ENCODE measurements at places on chromosomes 7 and 10.

DNA sequence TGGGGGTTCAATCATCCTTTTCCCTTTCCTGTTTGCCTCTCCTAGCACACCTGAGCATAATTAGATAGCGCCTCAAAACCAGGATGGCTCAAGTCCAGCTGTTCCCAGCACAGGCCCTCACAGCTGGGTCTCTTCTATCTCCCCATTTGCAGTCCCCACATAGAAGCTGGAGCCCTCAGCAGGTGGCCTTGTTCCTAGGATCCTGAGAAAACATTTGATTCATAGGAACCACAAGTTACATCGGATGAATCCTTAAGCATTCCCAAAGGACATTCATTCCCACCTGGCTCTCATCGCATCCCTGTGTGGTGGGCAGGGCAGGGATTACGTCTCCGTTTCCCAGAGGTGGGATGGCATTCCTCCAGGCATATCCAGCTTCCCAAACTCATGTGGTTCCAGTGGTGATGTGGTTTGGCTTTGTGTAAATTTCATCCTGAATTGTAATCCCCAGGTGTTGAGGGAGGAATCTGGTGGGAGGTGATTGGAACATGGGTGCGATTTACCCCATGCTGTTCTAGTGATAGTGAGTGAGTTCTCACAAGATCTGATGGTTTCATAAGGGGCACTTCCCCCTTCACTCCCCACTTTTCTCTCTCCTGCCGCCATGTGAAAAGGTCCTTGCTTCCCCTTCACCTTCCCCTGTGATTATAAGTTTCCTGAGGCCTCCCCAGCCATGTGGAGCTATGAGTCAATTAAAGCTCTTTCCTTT lies 49.8 kb upstream of the LEP start:
- no peak for DNase-seq

- no peak for DNase-seq
Measured at GRCh38 chr7:31885171-31885570, 185.0 kb downstream of the PDE1C start.

GRCh38 chr7:123492485-123492884 lies 41.9 kb downstream of the IQUB start:
- DNase-seq, result no peak

DNA sequence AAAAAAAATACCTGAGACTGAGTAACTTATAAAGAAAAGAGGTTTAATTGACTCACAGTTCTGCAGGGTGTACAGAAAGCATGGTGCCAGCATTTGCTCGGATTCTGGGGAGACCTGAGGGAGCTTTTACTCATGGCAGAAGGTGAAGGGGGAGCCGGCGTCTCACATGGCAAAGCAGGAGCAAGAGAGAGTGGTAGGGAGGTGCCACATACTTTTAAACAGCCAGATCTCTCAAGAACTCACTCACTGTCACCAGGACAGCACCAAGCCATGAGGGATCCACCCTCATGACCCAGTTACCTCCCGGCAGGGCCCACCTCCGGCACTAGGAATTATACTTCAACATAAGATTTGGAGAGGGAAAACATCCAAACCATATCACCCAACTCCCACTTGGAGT lies 25.8 kb downstream of the MSRB2 start:
- DNase-seq, result no peak

- no peak for DNase-seq
Measured at GRCh38 chr10:101364721-101365120, 10.8 kb downstream of the BTRC start.

- no peak for DNase-seq
Measured at GRCh38 chr7:24456526-24457218, 116.6 kb upstream of the PALS2 start.

DNA sequence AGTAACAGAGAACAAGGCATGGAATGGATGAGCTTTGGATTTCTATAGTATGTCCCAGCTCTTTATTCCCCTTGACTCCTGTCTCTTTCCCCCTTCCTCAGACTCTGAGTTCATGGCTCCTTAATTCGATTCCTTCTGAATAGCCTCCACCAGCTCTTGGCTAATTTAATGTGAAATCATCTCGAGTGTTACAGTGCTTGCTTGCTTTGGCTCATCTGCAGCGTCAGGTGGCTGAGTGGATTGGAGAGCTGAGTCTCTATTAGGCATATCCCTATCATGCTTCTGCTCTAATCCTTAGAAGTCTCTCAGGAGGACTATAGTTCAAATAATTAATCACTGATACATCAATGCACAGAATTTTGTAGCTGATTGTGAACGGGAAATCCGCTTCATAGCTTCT lies 134.6 kb downstream of the LRRC4 start:
- DNase-seq, result no peak
